ENCODE measurements at places on chromosomes 1 and 21.

DNA sequence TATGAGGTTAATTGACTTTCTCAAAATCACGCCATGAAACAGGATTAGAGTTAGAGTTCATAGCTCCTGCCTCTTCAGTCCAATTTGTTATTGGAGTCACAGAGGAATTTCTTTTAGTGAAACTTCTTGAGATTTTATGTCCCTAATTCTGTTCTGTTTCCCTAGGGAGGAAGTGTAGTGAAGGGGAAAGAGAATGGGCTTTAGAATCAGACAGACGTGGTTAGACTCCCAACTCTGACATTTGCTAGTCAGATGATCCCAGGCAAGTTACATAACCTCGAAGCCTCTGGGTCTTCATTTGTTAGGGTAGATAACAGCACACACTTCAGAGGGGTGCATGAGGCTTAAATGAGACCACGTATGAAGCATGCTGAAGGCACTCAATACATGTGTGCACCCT lies 83.9 kb downstream of the ASTN1 start:
- DNase-seq: no peak

DNA sequence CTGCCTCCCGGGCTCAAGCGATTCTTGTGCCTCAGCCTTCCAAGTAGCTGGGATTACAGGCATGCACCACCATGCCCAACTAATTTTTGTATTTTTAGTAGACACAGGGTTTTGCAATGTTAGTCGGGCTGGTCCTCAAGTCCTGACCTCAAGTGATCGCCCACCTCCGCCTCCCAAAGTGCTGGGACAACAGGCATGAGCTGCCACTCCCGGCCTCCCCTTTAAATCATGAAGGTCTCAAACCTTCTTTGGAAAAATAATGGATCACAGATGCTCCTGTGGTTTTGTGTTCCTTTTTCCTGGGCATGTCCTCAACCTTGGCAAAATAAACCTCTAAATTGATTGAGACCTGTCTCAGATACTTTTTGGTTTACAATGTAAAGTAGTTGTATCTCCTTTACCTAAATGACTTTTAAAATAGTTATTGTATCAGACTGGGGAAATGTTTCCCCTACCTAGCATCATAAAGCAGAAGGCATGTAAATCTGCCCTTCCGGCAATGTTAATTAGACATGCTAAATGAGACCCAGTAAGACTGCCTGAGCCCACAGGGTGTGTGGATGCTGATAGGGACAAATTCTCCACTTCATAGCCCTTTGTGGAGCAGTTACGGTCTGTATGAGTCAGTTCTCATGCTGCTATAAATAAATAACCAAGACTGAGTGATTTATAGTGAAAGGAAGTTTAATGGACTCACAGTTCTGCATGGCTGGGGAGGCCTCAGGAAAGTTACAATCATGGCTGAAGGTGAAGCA lies 27.8 kb downstream of the CBR1 start:
- no peak for DNase-seq

- no peak for DNase-seq
Measured at GRCh38 chr21:26147535-26147934, 23.0 kb downstream of the APP start.

- DNase-seq: no peak
Measured at GRCh38 chr1:24351918-24352627, 32.9 kb downstream of the GRHL3 start.

DNA sequence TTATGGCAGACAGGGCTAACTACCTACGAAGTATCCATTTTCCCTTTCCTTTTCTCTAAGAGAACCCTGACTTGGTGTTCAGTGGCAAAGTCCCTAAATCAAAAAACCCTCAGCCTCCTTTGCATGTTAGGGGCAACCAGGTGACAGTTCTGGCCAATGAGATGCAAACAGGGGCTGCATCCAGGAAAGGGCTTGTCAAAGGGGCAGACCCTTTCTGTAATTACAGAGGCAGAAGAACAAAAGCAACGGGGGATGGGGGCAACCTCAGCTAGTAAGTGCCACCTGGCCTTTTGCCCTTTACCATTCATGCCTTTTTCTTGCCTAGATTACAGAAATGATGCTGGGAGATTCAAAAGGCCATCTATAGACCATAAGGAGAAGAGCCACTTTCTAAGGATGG lies 34.4 kb downstream of the GLUL start:
- DNase-seq: no peak

DNA sequence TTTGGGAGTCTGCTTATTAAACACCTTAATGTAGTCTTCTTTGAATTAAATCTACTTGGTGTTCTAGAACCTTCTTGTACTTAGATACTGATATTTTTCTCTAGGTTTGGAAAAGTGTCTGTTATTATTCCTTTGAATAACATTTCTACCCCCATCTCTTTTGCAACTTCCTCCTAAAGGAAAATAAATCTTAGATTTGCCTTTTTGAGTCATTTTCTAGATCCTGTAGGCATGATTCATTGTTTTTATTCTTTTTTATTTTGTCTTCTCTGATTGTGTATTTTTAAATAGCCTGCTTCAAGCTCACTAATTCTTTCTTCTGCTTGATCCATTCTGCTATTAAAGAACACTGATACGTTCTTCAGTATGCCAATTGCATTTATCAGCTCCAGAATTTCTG lies 155.9 kb upstream of the NEGR1 start:
- DNase-seq: no peak

- DNase-seq: no peak
Measured at GRCh38 chr1:59346429-59346828, 49.5 kb downstream of the FGGY start.

GRCh38 chr1:22903113-22903512 lies 69.6 kb downstream of the LACTBL1 start:
- peak; percentile 26 for DNase-seq

GRCh38 chr1:111483876-111484275 lies 10.1 kb downstream of the C1orf162 start:
- DNase-seq: no peak

DNA sequence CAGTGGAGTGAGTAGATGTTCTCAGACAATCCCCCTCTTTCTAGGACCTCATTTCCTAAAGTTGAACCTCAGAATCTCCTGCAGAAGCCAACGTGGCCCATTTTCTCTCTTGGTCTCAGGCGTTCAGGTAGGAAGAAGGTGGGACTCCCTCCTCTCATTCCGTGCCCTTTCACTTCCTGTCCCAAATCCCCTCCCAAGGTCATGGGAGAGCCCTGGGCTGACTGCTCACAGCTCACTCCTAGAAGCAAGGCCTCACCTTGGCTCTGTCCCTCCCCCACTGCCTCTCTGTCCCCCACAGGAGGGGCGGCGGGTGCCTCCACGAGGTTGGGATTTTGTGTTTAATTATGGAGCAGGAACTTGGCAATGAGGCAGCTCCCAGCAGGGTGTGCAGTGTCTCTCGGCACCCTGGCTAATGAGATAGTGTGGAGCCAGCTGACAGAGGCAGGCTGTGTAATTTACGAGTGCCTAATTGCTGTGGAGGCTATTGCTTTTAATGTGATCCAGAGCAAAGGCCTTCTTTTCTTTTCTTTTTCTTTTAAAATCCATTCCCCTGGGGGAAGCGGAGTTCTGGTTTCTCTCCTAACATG lies 9.1 kb upstream of the CDK18 start:
- no peak for DNase-seq

- no peak for DNase-seq
Measured at GRCh38 chr1:93659822-93660503, 21.7 kb downstream of the BCAR3 start.

- no peak for DNase-seq
Measured at GRCh38 chr1:86289161-86289560, 107.0 kb downstream of the ODF2L start.

DNA sequence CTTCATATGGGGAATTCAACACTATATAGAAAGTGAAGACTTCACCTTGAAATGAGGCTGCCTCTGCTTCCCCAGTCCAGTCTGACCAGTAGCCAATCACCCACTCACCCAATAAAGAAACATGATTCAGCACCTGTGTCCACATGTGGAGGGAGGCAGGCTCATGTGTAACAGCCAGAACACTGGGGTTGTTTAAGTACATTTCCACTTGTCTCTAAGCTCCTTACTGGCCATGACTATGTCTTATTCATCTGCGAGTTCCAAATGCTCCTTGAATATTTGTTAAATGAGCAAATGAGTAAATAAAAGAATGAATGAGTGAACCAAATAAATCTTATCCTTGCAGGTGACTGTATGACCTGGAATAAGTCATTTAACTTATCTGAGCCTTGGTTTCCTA lies 100.1 kb downstream of the BRINP2 start:
- no peak for DNase-seq

DNA sequence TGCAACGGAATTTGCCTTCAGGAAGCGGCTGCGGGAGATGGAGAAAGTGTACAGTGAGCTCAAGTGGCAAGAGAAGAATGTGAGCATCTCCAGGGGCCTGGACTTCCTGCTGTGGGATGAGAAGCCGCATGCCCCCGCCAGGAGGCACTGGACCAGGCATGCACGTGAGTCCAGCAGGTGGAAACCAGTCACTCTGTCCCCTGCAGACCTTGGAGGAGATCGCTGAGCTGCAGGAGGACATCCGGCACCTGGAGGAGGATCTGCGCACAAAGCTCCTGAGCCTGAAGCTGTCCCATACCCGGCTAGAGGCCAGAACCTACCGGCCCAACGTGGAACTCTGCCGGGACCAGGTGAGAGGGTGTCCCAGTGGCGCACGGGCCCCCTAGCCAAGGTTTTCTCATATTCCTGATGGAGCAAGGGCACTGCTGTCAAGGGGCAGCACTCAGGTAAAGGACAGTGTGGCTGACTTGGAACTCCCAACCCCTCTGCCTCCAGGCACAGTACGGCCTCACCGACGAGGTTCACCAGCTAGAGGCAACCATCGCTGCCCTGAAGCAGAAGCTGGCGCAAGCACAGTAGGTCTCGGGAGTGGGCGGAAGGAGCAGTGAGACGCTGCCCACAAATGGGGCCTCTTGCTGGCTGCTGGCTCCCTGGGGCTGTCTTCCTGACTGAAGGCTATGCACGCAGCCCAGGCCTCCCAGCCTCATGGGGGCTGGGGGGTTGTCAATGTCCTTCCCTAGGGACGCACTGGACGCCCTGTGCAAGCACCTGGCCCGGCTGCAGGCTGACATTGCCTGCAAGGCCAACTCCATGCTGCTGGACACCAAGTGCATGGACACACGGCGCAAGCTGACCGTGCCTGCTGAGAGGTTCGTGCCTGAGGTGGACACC lies 1.2 kb upstream of the ADPRS start:
- no peak for DNase-seq

DNA sequence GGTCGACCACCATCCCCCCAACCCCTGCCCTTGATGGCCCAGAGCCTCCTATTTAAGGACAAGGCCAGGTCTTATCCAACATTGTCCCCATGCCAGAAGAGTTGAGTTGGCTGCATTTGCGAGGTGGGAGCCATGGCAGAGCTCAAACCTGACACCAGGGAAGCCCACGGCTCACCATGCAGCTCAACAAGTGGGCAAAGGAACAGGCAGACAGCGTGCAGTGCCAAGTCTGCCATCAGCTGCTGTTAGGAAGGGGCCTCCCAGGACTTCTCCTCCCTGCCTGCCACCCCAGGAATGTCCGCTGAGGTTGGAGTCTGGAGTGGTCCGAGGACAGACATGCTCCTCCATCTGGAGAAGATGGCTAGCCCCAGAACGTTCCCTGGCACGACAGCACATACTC lies 19.9 kb downstream of the SLC45A3 start:
- DNase-seq: no peak

GRCh38 chr1:191043066-191043465 lies 565.4 kb upstream of the BRINP3 start:
- DNase-seq: no peak

DNA sequence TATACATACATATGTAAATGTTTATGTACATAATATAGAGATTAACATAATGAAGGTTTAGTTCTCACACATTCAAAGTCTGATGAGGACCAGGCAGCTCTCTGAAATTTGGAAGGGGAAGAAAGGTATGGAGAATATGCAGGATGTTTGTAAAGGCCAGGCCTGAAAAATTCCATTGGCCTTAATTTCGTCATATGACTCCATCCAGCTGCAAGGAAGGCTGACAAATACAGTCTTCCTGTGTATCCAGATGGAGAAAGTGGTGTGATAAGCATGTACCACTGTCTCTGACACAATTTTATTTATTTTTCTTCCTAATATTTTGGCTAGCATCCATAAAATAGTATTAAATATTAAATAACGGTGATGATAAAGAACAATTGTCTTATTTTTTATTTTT lies 6.3 kb upstream of the SGIP1 start:
- DNase-seq: no peak

DNA sequence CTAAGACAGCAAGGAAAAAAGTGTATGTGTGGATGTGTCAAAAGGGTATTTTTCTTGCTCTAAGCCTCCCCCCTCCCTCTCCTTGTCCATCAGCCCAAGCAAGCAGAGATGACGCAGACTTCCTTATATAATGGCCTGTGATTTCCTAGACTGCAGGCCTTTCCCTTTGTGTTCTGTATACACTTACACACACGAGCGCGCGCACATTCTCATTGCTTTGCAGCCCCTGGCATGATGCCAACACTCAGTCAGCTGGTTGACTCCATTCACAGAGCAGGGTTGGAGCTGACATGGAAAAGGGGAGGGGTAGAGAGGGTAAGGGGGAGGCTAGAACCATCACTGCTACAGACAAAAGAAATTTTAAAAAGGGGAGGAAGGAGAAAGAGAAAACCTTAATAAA lies 41.8 kb downstream of the GATAD2B start:
- DNase-seq: no peak

DNA sequence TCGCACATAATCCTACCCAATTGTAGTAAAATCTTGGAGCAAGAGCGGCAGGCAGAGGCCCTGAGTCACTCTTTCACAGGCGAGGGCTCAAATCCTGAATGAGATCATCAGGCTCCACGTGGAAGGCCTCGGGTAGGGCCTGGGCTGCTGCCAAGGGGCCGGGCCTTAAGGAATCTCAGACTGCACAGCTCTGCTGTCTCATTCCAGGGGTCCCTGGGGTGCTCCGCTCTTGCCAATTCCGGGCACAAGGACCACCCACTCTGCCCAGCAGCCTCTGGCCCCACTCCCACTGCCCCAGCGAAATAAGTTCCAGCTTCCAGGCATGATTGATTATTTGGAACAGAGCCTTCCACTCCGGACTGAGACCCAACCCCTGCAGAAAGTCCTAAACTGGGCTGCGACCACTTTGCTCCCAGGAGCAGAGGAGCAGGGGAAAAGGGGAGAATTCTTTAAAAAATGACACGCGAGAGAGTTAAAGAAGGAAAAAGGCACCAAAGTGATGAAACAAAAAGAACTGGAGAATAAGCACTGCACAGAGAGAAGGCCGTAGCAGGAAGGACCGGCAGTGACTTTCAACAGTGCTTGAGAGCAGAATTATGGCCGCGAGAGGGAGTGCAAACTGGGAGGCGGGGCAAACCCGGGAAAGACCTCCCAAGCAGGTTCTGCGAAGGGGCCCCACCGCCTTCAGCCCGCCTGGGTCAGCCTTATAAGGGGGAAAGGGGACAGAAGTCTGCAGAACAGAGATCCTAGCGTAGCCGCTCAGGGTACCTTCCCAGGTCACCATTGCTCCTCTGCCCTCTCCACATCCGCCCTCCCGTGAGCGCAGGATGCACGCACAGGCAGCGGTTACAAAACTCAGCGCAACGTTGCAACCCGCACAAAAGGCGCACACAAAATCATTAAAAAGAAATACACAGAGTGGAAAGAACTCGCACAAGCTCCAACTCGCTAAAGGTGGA lies 2.0 kb downstream of the ADAMTS1 start:
- peak; percentile 81 for DNase-seq

DNA sequence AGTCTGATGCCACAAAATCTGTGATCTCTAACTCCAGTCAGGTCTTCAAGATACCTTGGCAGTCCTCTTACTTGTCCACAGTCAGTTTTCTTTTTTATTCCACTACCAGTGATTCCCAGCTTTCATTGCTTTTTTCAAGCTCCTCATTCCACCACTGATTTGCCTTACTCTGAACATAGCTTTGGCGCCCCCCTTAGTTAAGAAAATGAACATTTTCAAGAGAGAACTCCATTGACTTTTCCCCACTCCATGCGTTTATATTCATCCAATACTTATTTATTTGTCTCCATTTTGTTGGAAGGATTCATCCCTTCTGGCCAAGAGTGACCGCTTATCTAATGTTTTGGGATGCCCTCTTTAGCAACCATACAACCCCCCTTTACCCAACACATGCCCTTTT lies 33.9 kb upstream of the IPO9 start:
- no peak for DNase-seq
